ENCODE measurements at places on chromosomes 3 and 15. TPM values are rescaled to one million over a fixed set of nuclear protein-coding genes. Genes with fewer than 3 reads are reported as not detected.

DNA sequence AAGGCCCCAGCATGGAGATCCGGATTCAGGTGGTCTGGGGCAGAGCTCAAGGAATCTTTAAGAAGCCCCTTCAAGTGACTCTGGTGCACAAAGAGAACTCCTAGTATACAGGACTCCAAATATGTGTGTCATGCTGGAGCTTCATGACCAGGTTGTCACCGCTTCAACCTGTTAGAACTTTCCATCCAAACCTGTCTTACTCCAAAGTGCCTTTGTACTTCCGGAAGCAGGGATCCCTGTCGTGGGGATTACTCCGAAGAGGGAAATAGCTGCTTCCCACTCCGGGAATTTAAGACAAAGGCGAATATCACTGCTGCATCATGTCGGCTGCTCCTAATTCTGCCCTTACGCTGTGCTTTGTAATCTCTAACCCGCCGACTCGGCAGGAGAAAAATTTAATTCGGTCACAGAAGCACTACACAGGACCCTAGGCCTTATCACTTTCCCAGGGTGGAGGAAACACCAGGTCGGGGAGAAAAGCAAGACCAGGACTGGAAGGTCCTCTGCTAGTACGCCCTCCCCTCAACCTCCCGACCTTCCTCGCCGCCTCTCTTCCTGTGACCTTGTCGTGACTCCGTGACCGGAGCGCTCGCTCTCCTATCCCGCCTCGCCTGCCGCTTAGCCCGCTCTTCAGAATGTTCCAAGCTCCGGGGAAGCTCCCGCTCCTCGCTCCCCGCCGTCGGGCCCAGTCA, 730 bp downstream of the HIGD1A start:
- peak; percentile 22 for ATAC-seq

ITGA11 gene
- total RNA-seq, result 5.0 TPM

CCDC54 gene
- total RNA-seq, result not detected

- ATAC-seq, result no peak
These were observed 282.2 kb upstream of the LRRN1 start for GRCh38 chr3:3516996-3517395.

- no peak for ATAC-seq
These were observed 214.8 kb downstream of the TBC1D2B start for GRCh38 chr15:77862651-77863104.

Measured in gastroesophageal sphincter (tissue), 4 donors.